ENCODE measurements at places on chromosomes 16 and 17.

DNA sequence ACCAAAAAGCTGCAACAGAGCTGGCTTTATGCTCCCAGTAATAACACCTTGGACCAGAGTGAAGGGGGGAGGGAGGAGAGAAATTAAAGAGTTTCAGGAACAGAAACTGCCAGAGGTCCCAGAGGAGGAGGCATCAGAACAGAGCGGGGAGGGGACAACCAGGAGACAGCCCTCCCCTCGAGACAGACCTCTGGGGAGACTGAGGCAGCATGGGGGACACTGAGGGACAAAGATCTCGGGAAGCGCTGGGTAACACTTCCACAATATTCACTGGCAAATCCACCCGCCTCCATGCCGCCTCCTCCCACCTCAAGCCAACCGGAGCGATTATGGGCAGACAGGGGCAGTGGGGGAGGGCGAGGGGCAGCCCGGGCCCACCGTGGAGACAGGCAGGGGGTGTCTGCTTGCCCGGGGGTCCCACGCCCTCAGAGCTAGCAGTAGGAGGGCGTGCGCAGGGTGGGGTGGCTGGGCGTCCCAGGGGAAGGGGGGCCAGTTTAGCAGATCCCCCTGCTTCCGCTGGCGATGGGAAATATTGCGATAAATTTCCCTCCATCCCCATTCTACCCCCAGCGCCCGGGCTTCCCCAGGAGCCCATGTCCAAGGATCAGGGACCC is 1.2 kb downstream of the PCGF2 start:
- DNase-seq: no peak

DNA sequence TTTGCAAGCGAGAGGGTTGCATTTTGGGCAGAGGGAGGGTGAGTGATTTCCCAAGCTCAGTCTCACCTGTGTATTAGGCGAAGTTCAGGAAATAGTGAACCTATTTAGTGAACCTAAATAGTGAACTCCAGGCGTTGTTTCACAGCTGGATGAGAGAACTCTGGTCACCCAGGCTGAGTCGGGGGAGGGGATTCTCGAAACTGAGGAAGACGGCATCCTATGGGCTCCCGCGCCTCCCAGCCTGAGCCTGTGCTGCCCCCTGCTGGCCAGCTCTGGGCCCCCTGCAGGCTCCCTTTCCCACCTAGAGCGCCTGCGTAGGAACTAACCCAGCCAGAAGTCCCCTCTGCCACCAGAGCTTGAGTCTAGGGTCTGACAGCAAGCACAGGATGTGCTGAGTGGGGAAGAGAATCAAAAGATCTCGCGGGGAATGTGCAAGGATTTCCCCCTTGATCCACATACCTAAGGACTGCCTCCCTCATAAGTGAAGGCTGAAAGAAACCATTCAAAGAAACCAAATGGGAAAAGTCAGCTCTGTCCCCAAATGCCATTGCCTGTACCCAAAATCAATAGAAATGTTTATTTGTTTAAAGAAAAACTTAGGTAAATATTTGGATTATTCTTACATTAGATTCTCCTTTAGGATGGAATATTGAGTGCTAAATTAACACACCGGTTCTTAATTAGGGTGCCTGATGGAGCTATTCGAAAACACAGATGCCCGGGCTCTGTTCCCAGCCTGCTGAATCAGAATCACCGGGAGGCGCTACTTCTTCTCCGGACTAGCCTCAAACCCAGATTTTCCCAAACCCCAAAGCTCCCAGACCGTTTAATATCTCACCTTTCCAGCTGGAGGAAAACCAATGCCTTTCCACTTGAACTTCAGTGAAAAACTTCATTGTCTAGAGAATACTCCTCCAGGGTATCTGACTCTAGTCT is 14.8 kb upstream of the MARVELD3 start:
- peak; percentile 57 for DNase-seq

GRCh38 chr17:73170324-73170723 is 5.5 kb downstream of the SSTR2 start:
- no peak for DNase-seq

DNA sequence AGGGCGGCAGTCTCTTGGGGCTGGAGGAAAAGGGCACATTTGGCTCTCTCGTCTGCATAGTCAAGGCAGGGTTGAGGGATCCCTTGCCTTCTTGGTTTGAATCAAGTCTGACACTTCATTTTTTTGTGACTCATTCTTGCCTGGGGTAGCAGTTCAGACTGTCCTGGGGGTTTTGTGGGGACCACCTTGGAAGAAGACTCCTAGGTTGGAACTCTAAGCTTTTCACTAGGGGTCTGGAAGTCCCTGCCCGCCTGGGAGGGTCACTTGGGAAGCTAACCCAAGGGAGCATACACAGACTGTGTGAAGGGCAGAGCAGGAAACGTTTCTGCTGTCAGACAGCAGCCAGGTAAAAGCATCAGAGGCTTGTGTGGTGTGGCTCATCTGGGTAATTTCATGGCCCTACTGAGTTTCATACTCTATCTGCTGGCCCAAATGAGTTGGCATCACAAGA is 11.3 kb downstream of the YPEL2 start:
- no peak for DNase-seq

- no peak for DNase-seq
Observed at GRCh38 chr17:79831265-79832217, 7.7 kb downstream of the CBX4 start.
